AG09319 (cell line): ENCODE measurements at places on chromosomes 5 and 9.

GRCh38 chr9:85895685-85896084 is 45.3 kb upstream of the NAA35 start:
- DNase-seq: no peak

DNA sequence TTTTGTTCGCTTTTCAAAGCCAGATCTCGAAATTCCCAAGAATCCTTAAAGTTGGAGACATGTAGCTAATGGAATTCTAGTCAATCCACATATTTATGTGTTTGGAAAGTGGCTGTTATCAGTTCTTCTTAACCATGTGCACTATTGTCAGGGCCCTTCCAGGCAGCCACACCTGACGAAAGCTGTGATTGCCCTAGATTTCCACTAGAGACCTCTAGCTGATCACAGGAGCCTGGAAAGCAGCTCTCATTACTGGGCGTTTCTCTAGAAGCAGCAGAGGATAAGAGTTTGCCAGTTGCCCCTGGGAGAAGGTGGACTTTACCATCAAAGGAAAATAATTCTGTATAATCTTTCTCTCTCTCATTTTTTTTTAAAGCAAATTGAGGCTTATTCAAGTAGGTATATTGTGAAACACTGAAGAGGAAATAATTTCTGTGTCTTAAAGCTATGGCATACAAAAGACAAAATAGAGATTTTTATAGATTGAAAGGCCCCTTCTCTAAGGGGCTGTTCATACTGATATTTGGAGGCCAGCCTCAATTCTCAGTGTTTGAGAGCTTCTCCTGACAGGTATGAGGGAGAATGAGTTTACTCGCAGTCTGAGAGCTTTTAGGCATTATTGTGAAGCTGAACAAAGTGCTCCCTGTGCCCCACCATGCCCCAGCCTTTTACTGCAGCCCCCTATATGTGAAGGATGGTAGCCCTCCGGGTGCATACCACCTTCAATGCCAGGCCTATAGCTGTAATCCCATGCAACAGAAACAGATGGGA is 405.4 kb upstream of the ACTBL2 start:
- DNase-seq: peak; percentile 37

DNA sequence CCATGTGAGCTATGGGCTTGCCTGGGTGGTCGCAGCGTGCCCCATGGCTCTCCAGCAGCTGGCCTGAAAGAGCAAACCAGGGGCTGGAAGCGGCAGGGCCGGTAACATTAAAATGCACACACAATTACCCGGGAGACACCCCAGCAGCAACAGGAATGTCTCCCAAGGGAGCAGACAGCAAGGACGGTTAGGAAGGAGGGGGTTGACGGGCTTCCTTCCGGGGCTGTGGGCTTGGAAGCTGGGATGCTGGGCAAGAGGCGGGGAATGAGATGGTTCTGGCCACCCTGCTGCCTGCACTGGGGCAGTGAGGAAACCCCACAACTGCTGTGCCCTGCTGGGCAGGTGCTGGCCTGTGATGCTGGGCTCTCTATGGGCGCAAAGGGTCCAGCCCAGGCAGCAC is 71.8 kb upstream of the ADAMTS2 start:
- no peak for DNase-seq

GRCh38 chr5:44868541-44868940 is 59.8 kb downstream of the MRPS30 start:
- DNase-seq: no peak

DNA sequence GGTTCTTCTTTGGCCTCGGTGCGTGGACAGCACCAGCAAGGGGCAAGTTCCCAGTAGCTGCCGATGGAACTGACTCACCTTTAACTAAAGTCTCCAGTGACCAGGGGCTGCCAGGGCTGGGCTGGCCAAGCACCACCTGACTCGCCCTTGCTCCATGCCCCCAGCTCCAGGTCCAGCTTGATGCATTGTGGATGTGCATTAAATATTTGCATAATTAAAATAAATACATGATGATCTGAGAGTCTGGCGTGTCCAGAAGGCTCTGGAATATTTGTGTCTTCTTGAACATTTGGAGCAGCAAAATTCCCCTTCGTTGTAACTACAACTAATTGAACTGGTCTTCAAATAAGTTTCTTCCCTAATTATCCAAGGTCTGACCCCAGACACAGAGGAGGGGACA is 9.5 kb upstream of the PRDM12 start:
- DNase-seq: no peak

DNA sequence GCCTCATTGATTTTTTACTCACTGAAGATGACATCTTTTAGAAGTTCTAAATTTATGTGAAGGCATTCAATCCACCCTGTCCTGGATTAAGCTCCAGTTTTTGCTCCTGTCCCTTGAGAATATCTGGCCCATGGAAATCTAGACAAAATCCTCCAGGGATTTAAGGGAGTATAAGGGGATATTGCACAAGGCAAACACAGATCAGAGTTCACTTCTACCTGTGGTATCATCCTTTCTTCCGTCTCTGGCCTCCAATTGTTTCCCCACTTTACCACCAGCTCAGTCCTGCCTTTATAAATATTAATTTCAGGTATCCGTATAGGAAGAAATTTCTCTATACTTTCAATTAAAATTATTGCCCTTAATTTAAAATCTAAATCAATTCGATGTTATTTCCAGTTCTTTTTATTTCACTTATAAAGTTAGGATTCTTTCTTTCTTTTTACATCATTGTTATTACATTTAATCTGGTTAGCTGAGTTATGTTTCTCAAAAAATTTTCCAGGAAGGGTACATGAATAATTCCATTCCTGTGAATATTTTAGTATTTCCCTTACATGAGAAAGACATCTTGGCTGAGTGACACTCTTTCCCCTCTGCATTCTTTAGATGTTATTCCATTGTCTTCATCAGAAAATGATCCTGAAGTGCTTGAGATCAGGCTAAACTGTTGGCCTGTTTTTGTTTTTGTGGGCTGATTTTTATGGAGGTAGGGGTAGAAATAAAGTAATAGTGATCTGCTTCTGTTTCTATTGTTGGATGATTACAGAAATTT is 194.3 kb upstream of the MAP3K1 start:
- DNase-seq: no peak

- no peak for DNase-seq
These were observed 3.5 kb downstream of the HDHD3 start for GRCh38 chr9:113373256-113373655.

- DNase-seq: peak; percentile 7
These were observed 7.4 kb upstream of the PPP3R2 start for GRCh38 chr9:101601904-101602765.

- DNase-seq: no peak
These were observed 97.4 kb upstream of the TRIM32 start for GRCh38 chr9:116589392-116590354.

DNA sequence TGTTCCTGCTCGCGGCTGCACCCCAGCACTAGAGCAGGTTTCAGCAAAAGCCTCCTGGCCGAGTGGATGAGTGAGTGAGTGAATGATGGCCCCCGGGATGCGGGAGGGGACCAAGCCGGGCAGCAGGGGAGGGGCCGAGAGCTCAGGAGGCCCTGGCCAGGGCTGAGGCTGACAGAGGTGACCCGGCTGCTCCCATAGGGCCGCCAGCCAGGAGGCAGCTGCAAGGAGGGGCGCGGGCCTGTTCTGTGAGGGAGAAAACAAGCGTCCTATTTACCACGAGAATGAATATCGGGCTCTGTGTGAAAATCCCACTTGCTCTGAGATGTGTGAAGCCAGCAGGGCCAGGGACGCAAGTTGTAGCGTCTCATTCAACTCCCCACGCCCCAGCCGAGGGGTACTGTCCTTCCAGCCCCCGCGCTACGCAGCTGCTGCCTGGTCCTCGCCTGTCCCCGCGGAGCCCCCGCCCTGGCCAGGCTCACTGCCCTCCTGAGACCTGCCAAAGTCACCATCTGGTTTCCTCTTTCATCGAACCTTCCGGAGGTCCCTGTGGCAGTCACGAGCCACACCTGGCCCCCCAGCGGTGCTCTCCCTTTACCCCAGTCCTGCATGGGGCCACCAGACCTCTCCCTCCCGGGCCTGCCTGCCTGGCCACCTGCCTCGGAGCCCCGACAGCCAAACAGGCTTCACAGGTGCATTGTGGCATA is 38.8 kb downstream of the RASGEF1C start:
- no peak for DNase-seq

DNA sequence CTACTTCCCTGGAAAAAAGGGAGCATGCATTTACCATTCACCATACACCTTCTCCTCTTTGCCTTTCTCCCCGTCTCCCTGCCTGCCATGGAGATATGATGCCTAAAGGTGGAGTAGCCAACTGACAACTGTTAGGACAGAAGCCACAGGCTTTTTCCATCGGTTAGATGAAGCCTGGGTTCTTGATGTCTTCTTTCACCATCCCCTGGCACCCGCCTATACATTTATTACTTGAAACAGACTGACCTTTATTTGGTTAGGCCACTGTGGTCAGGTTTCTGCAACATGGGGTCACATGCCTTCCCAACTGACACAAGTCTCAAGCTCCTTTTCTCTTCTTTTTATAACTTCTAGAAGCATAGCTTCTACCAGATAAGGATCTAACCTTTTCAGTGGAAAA is 7.1 kb downstream of the LCP2 start:
- DNase-seq: no peak

DNA sequence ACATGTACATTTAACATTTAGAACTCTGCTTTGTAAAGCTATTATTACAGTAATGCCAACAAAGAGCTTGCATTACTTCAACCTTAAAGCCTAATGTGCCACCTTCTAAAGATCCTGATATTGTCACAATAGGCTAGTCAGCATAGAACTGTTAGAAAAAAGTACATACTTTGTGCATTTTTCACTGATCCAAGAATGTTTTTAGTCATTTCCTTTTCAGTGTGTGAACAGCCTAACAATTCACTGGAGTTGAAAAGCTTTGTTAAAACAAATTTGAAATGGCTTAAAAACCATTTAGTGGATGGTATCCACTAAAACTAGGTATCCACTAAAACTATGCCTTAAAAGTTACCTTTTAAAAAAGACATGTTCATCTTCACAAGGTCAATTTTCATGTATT is 4.5 kb downstream of the RPS6 start:
- no peak for DNase-seq

- DNase-seq: peak; percentile 96
These were observed at the start of gene STOM for GRCh38 chr9:121369595-121370265. STOM (minus strand) TSS chr9:121370250; CDS start chr9:121370187, 63 bp downstream.

GRCh38 chr9:2966565-2967300 is 122.8 kb upstream of the PUM3 start:
- no peak for DNase-seq

GRCh38 chr5:131998431-131999040 is 12.9 kb downstream of the ACSL6 start:
- no peak for DNase-seq

GRCh38 chr5:141763541-141763940 is 81.5 kb upstream of the ARAP3 start:
- no peak for DNase-seq

GRCh38 chr9:89026876-89027275 is 35.6 kb downstream of the S1PR3 start:
- DNase-seq: no peak

- DNase-seq: no peak
These were observed 403.7 kb upstream of the CCNG1 start for GRCh38 chr5:163033656-163034055.

GRCh38 chr9:114249424-114250234 is 73.3 kb upstream of the ORM1 start:
- no peak for DNase-seq

GRCh38 chr9:29514862-29515261 is 1941.6 kb upstream of the C9orf72 start:
- no peak for DNase-seq

- DNase-seq: no peak
These were observed 5.5 kb downstream of the IL31RA start for GRCh38 chr5:55856516-55857246.

GRCh38 chr9:38482918-38483592 is 58.8 kb upstream of the IGFBPL1 start:
- DNase-seq: no peak

GRCh38 chr5:119358530-119358900 is 2.7 kb downstream of the TNFAIP8 start:
- DNase-seq: no peak

GRCh38 chr9:33127881-33128280 is 39.3 kb downstream of the B4GALT1 start:
- no peak for DNase-seq
